H4 (cell line): ENCODE measurements at places on chromosomes 2 and 18. TPM values are rescaled to one million over a fixed set of nuclear protein-coding genes. Genes with fewer than 3 reads are reported as not detected.

RIT2 gene
- total RNA-seq: 2.1 and 5.1 TPM in 2 replicates

GTF2A1L gene
- 0.60 TPM in 1 of 2 replicates, not detected in the other for total RNA-seq

ST8SIA3 gene
- not detected in 2 replicates for total RNA-seq

VWA3B gene
- not detected in 2 replicates for total RNA-seq

NLRC4 gene
- total RNA-seq: not detected in 2 replicates

C2orf72 gene
- total RNA-seq: 0.75 and 1.4 TPM in 2 replicates

ZRANB3 gene
- total RNA-seq: 13.2 and 13.6 TPM in 2 replicates

C2orf78 gene
- total RNA-seq: 0.31 and 0.45 TPM in 2 replicates

ELMOD3 gene
- 14.3 and 14.6 TPM in 2 replicates for total RNA-seq

PMAIP1 gene
- total RNA-seq: 52.4 and 64.3 TPM in 2 replicates

FBXO15 gene
- total RNA-seq: 0.41 TPM in 1 of 2 replicates, not detected in the other

ZNF521 gene
- 6.8 and 8.2 TPM in 2 replicates for total RNA-seq
